ENCODE measurements at places on chromosomes 5 and 9. TPM values are rescaled to one million over a fixed set of nuclear protein-coding genes. Genes with fewer than 3 reads are reported as not detected.

Gene TAS2R1
- not detected for polyA plus RNA-seq

Gene ACTBL2
- 0.03 TPM for polyA plus RNA-seq

Gene HCN1
- polyA plus RNA-seq = not detected

DNA sequence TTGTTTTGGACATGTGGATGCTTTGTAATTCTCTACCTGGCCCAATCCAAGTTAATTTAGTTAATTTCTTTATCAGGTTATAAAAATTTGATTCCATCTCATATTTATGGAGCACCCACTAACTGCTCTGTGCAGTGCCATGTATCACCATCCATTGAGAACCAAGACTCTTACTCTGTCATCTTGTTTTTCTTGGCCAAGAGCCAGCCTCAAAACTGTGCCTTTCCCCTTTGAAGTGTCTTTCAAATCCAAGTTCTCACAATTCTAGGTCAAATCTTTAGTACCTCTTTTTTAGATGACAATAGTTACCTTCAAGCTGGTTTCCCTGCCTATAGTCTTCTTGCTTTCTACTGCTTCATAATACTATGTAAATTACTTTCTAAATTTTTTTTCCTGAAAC is 3.2 kb downstream of the COMMD10 start:
- H3K36me3 ChIP-seq = no peaks in the 10 kb centered on the region
- H3K4me3 ChIP-seq = no peak overlapping the region
- H3K4me1 ChIP-seq = no peaks in the 10 kb centered on the region
- H3K27ac ChIP-seq = no peak overlapping the region
- DNase-seq = no peak

DNA sequence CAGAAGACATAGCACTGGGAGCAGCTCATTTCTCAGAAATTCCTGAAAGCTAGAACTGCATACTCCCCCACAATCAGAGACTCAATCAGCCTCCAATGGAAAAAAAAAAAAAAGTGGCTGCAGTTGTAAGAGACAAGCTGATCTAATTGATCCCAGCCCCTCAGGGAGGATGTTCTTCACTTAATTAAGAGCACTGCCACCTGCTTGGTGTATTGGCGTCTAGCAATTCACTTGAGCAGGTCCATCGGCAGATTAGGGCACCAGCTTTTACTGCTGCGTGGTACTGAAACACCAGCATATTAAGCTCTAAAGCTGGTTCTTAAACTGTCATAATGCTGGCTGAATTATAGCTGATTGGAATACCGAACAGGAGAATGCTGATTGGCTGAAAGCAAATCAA is 1890.1 kb upstream of the WWC1 start:
- no peaks in the 10 kb centered on the region for H3K4me1 ChIP-seq
- no peaks in the 10 kb centered on the region for H3K27me3 ChIP-seq
- H3K4me3 ChIP-seq = no peak overlapping the region
- H3K36me3 ChIP-seq = no peaks in the 10 kb centered on the region
- no peak overlapping the region for H3K27ac ChIP-seq

DNA sequence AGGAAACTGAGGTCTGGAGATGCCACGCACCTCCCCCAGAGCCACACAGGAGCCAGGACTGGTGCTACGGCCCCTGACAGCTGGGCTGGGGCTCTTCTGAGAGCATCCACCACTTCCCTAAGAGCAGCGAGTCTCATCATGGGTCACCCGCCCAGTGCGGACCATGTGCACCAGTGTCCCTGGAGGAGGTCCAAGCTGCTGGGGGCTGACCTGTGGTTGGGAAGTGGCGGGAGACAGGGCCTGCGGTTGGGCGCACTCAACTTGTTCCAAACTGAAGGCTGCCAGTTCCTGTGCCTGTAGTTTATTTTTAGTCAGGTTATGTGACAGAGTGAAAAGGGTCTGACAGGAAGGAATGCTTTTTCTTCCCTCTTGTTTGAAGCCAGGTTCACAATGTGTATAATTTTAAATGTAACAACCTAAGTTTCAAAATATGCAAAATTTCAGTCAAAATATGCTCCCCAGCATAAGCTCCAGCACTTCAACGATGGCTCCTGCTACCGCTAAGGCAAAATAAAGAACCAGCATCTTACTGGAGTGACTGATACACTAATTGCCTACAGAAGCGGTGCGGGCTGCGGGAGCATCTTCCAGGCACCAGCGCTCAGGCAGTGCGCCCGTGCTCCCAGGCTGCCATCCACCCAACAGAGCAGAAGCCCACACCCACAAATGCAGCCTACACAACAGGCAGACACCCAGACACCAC is 14.8 kb downstream of the BARHL1 start:
- H3K4me1 ChIP-seq = no peaks in the 10 kb centered on the region
- no peak overlapping the region for H3K27ac ChIP-seq
- peaks cover 3% of the 10 kb centered on the region for H3K36me3 ChIP-seq
- peak; percentile 23 for DNase-seq

DNA sequence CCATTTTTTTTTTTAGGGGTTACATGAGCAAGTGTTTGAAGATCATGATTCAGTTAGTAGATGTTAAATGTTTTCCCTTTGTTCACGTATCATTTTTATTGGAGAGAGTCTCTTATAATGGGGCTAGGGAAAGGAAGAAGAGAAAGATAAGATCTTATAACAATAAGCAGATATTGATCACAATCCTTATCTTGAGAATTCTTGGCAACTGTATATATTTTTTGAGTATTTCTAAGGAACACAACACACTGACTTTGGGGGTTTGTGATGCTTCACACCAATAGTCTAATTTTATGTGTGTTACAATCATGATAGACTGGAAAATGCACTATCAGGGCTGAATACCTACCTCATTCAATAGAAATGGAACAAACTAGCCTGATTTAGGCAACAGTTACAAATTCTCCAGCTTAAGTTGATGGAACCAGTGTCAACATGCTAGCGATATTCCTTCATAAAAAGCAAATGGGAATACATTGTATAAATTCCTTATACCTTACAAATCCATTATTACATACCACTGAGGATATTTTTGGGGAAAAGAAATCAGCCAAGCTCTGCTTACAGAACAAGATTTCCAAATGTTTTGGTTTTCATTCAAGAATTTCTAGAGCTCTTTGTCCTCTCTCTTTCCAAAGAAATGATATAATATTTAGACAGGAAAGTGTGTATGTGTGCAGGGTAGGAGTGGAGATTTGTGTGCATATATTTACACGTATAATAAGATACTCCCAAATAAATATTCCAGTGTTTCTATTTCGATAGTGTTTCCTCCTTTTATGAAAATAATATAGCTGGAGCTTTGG is 41.5 kb downstream of the SVEP1 start:
- H3K4me3 ChIP-seq = no peak overlapping the region
- DNase-seq = peak; percentile 73
- H3K27me3 ChIP-seq = no peaks in the 10 kb centered on the region
- peaks cover 18% of the 10 kb centered on the region for H3K4me1 ChIP-seq

DNA sequence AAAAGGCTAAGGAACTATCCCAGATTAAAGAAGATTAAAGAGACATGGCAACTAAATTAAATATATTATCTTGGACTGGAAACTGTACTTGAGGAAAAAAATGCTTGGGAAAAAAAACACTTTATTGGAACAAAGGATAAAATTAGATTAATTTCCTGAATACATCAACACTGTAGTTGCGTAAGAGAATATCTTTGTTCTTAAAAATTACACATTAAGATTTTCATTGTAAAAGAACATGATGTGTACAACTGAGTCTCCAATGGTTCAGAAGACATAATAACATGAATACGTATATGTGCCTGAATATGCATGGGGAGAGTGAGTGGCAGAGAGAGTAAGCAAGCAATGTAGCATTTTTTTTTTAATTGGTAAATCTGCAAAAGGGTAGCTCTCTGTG is 2.8 kb downstream of the AP3B1 start:
- no peak overlapping the region for H3K4me3 ChIP-seq
- no peak overlapping the region for H3K27ac ChIP-seq
- H3K36me3 ChIP-seq = no peaks in the 10 kb centered on the region
- H3K4me1 ChIP-seq = no peaks in the 10 kb centered on the region
- DNase-seq = no peak

- no peak overlapping the region for H3K4me3 ChIP-seq
- no peak for DNase-seq
- no peaks in the 10 kb centered on the region for H3K27me3 ChIP-seq
- no peaks in the 10 kb centered on the region for H3K4me1 ChIP-seq
- H3K36me3 ChIP-seq = no peaks in the 10 kb centered on the region
- H3K27ac ChIP-seq = no peak overlapping the region
Observed at GRCh38 chr5:158267228-158267627, 408.3 kb upstream of the CLINT1 start.

DNA sequence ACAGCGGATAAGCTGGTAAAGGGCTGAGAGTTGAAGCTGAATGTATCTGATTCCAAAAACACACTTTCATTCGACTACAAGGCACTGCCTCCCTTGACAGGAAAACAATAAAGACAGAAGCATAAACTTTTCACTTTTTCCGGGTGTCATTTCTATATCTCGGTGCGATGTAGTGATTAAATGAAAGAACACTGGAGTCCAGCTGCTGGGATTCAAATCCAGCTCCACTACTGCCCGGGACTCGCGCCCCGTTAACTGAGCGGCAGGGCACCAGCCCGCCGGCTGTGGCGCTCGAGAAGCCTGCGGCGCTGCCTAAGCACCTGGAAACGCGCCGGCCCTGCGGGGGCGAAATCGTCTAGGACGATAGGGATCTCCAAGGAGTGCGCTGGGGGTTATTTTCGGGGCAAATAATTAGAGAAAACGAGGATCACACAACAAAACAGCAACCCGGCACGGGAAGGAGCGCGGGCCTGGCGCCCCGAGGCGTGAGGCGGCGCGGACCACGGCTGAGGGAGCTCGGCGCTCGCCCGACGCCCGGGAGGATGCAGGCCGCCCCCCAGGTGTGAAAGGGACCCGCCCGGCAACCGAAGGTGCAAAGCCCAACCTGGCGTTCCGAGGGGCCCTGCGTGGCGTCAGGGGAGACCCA is 837 bp downstream of the UIMC1 start:
- peaks cover 2% of the 10 kb centered on the region for H3K4me1 ChIP-seq
- H3K36me3 ChIP-seq = no peaks in the 10 kb centered on the region
- DNase-seq = peak; percentile 70
- no peaks in the 10 kb centered on the region for H3K27me3 ChIP-seq
- H3K27ac ChIP-seq = peak overlapping the region; percentile 91
- peak overlapping the region; percentile 70 for H3K4me3 ChIP-seq

GRCh38 chr5:10480237-10480985 is 38.7 kb downstream of the ROPN1L start:
- peaks cover 18% of the 10 kb centered on the region for H3K4me1 ChIP-seq
- H3K27ac ChIP-seq = no peak overlapping the region
- H3K36me3 ChIP-seq = no peaks in the 10 kb centered on the region
- DNase-seq = no peak
- H3K27me3 ChIP-seq = no peaks in the 10 kb centered on the region

- no peak for DNase-seq
- H3K27me3 ChIP-seq = no peaks in the 10 kb centered on the region
- H3K36me3 ChIP-seq = no peaks in the 10 kb centered on the region
Observed at GRCh38 chr9:16884373-16884772, 13.9 kb upstream of the BNC2 start.

DNA sequence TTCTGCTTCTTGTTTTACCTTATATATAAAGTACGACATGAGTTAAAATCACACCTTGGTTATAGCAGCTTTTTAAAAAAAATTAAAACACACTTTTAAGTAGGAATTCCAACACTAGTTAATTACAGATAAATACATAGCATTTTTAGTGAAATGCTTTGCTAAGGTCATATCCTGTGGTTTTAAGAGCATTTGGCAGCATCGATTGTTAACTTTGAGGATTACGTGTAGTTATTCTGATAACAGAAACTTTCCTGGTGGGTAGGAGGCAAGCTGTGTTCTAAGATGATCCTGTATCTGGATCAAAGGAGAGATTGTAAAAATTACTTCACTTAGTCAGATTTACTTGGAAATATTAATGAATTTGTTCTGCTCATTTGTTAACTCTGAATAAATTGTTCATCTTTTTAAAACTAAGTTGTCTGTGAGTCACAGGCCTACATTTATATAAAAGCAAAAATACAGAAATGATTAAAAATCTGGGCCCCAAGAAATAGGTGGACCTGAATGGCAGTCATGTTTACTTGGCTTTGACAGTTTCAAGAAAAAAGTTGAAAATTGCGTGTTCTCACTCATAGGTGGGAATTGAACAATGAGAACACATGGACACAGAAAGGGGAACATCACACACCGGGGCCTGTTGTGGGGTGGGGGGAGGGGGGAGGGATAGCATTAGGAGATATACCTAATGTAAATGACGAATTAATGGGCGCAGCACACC is 58.3 kb downstream of the TRIO start:
- DNase-seq = peak; percentile 66
- no peaks in the 10 kb centered on the region for H3K27me3 ChIP-seq
- H3K4me3 ChIP-seq = no peak overlapping the region
- peak overlapping the region; percentile 11 for H3K27ac ChIP-seq

GRCh38 chr5:145378226-145378625 is 456.9 kb downstream of the PRELID2 start:
- no peak overlapping the region for H3K4me3 ChIP-seq
- no peaks in the 10 kb centered on the region for H3K4me1 ChIP-seq
- no peak for DNase-seq
- H3K27ac ChIP-seq = no peak overlapping the region
- H3K36me3 ChIP-seq = no peaks in the 10 kb centered on the region

DNA sequence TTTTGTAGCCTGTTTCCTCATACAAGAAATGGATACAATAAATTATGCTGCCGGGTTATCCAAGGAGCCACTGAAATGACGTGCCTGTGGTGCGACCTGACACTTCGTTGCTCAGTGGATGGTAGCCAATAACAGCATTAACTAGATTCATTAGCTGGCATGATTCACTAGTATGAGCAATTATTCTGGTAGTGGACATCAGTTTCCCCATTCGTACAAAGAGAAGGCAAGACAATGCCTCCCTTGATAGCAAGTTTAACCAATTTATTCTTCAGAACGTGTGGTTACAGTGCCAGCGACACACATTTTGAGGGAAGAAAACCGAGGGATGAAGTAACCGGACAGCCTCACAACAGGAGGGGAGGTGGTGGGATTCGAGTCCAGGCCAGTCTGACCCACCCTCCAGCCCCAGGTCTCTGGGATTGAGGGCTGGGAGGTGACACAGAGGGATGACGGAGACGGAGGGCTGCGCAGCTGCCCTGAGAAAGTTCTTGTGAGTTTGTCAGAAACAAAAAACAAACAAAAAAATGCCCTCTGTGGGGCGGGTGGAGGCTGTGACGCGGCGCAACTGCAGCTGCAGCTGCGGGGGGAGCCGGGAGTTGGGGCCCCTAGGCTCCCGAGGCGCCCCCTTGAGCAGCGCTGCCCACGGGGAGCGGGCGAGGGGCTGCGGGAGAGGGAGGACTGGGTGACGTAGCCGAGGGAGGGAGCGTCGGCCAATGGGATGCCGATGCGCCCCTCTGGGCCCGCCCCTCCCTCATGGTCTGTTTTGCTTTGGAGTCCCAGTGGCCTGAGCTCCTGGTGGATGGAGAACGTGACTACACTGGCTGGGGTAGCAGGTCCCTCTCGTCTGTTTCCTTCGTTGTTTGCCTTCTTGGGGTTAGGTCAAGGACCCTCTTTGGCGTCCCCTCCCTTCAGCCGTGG is 10.9 kb downstream of the LHX2 start:
- DNase-seq = no peak
- no peak overlapping the region for H3K4me3 ChIP-seq
- H3K27ac ChIP-seq = no peak overlapping the region
- peaks cover 73% of the 10 kb centered on the region for H3K27me3 ChIP-seq
- no peaks in the 10 kb centered on the region for H3K4me1 ChIP-seq

Measured in fibroblast of lung (primary cell).